ENCODE measurements at places on chromosomes 4 and X.
A peak's percentile ranks its signal among the peaks of the same experiment; 100 is the strongest.

- DNase-seq: no peak
These were observed 85.8 kb upstream of the RPS6KA3 start for GRCh38 chrX:20352504-20352903.

- DNase-seq: no peak
These were observed 15.5 kb downstream of the PAGE4 start for GRCh38 chrX:49844611-49845010.

DNA sequence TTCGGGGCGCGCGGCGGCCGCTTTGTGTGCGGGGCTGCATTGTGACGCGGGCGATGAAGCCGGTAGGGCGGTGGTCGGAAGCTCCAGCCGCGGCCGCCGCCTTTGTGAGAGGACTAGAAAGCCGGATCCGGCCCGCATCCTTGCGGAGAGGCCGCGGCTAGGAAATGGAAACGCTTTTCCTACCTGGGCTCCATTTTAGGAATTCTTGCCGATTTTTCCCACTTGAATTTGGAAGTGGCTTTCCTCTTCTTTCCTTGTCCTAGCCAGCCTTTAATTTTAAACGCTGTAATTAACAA, 708 bp downstream of the TMSB4X start:
- no peak for DNase-seq

DNA sequence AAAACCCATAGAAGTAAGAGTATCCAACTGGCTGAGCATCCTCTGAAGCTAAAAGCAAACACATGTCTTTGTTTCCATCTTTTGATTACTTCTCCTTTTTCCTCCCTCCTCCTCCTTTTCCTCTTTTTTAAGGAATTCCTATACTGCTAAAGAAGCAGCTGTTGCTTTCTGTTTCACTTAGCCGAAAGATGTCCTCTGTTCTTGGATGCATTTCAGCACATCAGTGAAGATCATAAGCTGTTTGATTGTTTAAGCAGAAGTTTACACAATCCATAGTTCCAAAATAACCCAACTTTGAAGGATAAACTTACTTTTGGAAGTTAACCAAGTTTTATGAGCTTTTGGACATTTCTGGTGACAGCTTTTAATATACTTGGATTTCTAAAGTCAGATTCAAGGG, 55.1 kb upstream of the TNIP3 start:
- DNase-seq: peak; percentile 35

- no peak for DNase-seq
These were observed 77.5 kb upstream of the CLCN4 start for GRCh38 chrX:10079231-10079630.

GRCh38 chr4:150647008-150647407, 65.1 kb downstream of the MAB21L2 start:
- no peak for DNase-seq

DNA sequence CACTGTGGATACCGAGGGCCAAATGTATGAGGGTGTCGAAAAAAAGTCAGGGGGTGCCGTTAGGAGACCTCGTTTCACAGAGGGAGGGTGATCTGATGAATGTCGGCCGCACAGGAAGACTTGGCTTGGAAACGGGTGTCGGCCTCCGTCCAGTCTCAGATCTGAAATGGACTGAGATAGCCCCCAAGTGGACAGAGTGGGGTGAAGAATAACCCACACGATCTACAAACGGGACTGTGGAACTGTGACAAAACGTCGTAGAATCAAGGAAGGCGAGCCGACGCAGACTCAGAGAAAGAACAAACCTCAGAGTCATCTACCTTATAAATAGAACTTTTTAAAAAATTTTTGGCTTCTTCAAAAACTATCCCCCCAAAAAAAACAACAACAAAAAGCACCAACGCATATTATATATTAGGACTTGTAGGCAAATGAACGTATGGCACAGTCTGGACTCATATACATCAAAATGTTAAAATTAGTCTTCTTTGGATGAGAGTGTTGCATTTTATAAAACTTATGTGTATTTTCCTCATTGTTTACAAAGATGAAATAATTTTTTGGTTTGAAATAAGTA, 63.8 kb upstream of the IRF2 start:
- DNase-seq: peak; percentile 84

- no peak for DNase-seq
These were observed 51.2 kb downstream of the CXorf49B start for GRCh38 chrX:71814123-71814912.

- no peak for DNase-seq
These were observed 210.7 kb upstream of the SLC7A11 start for GRCh38 chr4:138452826-138453225.

GRCh38 chrX:10514891-10515290, 105.5 kb downstream of the MID1 start:
- DNase-seq: no peak

GRCh38 chr4:10732914-10733415, 48.4 kb upstream of the CLNK start:
- DNase-seq: no peak

DNA sequence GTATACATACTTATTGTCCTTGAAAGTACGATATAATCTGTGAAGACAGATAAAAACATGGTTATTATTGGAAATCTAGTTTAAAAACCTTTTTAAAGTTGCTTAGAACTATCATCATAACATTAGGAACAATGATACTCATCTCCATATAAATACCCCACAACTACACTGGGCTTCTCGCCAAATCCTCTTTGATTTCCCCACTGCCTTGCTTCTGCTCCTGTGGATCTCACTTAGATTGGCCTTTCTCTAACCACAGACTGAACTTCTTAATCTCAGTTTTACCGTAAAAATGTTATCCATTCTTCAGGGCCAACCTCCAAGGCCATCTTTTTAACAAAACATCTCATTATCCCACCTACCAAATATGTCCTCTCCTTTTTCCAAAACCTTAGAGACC, 77.6 kb downstream of the PRKG2 start:
- peak; percentile 61 for DNase-seq

- no peak for DNase-seq
These were observed 80.5 kb upstream of the PPARGC1A start for GRCh38 chr4:23970201-23970850.

- DNase-seq: peak; percentile 37
These were observed 162.5 kb upstream of the BCOR start for GRCh38 chrX:40260146-40260747.

DNA sequence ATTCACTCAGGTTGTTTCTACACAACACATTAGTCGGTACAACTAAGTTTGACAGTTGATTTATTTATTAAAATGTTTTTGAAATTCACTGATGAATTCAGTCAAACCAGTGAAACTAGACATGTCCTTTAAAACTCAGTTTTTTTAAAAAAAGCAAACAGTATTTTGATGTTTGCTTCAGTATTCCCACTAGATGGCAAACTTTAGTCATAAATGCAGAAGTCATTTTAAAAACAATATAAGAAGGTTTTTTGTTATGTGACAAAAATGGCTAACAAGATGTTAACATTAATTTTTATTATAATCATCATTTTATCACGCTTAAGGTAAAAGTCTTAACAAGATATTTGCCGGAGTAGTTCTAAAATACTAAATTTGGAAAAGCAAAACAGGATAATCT, 1337.8 kb upstream of the DIAPH2 start:
- no peak for DNase-seq

GRCh38 chr4:129583868-129584267, 487.9 kb downstream of the C4orf33 start:
- peak; percentile 67 for DNase-seq

- no peak for DNase-seq
These were observed 31.3 kb upstream of the ALG13 start for GRCh38 chrX:111649638-111650037.

GRCh38 chrX:110250847-110251246, 67.0 kb downstream of the AMMECR1 start:
- peak; percentile 33 for DNase-seq

DNA sequence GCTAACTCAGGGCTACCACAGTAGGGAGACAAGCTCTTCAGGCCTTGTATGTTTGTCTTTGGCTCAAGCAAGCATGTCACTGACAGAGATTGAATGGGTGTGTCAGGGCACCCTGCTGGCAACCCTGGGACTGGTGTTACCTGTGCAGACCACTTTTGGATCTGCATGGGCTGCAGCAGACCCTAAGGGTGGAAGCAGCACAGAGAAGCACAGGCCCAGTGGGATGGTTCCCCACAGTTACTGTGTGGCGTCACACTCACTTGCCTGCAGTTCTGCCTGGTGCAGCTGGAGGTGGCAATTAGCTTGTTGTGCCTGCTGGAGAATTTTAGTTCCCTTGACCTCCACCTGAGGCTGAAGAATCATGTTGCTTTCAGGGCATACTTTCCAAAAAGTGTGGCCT, 46.0 kb downstream of the ZNF185 start:
- no peak for DNase-seq

Measured in cardiac muscle cell (in vitro differentiated cells and primary cell).